Activated CD8-positive, alpha-beta memory T cell treated with anti-CD3 and anti-CD28 coated beads for 48 hours (primary cell): ENCODE measurements at places on chromosomes 7 and 10.

- DNase-seq: no peak
These were observed 678 bp upstream of the TMEM106B start for GRCh38 chr7:12210179-12211053.

DNA sequence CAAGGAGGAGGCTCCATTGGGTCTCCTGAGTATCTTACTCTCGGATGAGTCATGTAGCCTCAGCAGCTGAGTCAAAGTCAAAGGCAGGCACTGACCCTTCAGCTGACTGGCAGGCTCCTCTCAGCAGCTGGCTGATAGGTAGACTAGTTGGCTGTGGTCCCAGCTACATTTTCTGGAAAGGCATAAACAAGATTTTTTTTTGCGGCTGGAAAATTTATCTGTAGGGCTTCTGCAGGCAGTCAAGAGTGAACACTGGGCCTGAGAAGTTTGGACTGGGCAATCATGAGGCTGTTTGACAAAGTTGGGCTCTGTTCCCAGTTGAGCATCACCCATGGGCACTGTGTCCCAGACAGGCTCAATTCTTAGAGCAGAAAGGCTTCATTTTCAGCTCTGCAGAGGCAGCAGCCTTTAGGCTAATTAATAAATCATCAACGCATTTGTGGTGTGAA lies 796.2 kb downstream of the CCSER2 start:
- DNase-seq: no peak

DNA sequence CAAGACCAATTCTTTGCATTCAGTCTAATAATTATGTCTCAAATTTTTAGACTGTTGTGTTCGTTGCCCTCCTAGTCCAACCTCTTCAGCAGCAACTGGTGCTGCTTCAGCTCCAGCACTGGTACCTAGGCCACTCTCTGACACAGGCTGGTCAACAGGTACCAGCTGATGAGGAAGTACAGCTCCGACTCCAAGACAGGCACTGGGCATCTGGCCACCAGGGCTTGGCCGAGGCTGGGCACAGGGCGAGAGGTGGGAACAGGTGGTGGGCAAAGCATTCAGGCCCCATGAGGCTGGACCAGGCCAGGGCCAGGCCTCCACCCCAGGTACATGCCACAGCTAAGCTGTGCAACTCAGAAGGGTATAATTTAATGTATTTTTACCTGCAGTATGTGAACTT lies 151.5 kb upstream of the AGR3 start:
- no peak for DNase-seq

DNA sequence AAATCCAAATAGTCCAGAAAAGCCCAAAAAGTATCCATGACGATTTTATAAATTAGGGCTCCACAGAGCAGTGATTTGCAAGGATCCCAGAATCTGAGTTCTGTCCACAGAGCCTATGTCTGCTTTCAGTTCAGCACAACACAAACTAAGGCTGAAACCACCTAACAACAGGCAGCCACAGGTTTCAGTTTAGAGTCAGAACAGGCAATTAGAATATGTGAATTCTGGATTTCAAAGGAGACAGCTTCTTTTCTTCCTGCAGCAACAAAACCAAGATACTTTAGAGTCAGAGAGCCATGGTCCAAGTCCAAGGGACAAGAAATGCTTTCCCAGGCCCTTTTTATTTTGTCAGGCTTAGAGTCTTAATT lies 23.6 kb downstream of the IFIT3 start:
- DNase-seq: no peak

DNA sequence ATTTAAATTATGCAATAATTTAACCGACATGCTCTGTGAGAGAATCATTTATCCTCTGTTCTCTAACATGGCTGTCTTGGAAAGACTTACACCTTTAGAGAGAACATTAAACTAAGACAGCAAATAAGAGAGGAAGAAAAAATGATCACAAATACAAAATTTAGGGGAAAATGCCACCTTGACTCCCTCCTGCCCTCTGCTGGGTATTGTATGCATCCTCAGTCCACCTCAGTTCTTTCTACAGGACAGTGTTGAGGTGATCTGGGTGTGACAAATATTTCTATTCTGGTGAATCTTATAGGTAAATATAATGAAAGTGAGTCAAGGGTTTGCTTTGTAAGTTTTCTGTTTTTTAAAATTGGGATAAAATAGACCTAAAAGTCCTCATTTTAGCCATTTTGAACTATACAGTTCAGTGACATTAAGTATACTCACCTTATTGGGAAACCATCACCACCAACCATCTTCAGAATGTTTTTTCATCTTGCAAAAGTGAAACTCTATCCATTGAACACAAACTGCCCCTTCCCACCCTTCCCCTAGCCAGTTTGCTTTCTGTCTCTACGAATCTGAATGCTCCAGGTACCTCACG lies 61.5 kb upstream of the ELMO1 start:
- DNase-seq: no peak

DNA sequence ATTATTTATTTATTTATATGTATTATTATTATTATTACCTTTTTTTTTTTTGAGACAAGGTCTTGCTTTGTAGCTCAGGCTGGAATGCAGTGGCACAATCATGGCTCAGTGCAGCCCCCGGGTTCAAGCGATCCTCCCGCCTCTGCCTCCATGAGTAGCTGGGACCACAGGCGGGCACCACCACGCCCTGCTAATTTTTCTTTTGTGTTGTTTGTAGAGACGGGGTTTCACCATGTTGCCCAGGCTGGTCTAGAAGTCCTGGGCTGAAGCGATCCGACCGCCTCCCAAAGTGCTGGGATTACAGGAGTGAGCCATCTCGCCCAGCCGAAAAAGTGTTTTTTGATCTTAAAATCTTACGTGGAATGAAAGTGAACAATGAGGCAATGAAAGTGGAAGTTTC lies 79.4 kb upstream of the C1GALT1 start:
- DNase-seq: no peak
